ENCODE measurements at places on chromosomes 4 and X. TPM values are rescaled to one million over a fixed set of nuclear protein-coding genes. Genes with fewer than 3 reads are reported as not detected.

GRCh38 chrX:39975101-39975925, 122.4 kb downstream of the BCOR start:
- H3K36me3 ChIP-seq, result no peaks in the 10 kb centered on the region
- DNase-seq, result peak; percentile 60
- H3K27me3 ChIP-seq, result no peaks in the 10 kb centered on the region
- no peak overlapping the region for H3K4me3 ChIP-seq
- H3K4me1 ChIP-seq, result no peaks in the 10 kb centered on the region

GRCh38 chr4:83589279-83589678, 53.4 kb downstream of the GPAT3 start:
- H3K27me3 ChIP-seq, result no peaks in the 10 kb centered on the region
- DNase-seq, result no peak
- H3K36me3 ChIP-seq, result no peaks in the 10 kb centered on the region
- no peak overlapping the region for H3K4me3 ChIP-seq

Gene IL1RAPL1
- 0.23 TPM for total RNA-seq

Gene TEX13C
- not detected for total RNA-seq

Gene DCHS2
- total RNA-seq, result 2.2 TPM

Gene IL3RA
- total RNA-seq, result 7.2 TPM
